Activated CD4-positive, alpha-beta T cell treated with anti-CD3 and anti-CD28 coated beads, Interleukin-2, amount 10 ng/mL, durations not matched to agents 24 days and 14 days (primary cell): ENCODE measurements at places on chromosomes 13 and 19.

- peak; percentile 61 for DNase-seq
- peaks cover 8% of the 10 kb centered on the region for H3K27me3 ChIP-seq
- H3K27ac ChIP-seq: peak overlapping the region; percentile 96
These were observed 2.5 kb downstream of the PDE4A start for GRCh38 chr19:10422846-10423245.

GRCh38 chr19:55258476-55258827, 365 bp downstream of the PPP6R1 start:
- peaks cover 49% of the 10 kb centered on the region for H3K4me1 ChIP-seq
- H3K4me3 ChIP-seq: peak overlapping the region; percentile 89
- peak overlapping the region; percentile 99 for H3K27ac ChIP-seq
- DNase-seq: peak; percentile 85
- peaks cover 41% of the 10 kb centered on the region for H3K36me3 ChIP-seq

GRCh38 chr19:17325881-17326594, 8.6 kb downstream of the ANO8 start:
- H3K4me3 ChIP-seq: no peak overlapping the region
- H3K27ac ChIP-seq: no peak overlapping the region
- no peak for DNase-seq
- H3K27me3 ChIP-seq: peaks cover 9% of the 10 kb centered on the region
- peaks cover 10% of the 10 kb centered on the region for H3K36me3 ChIP-seq

DNA sequence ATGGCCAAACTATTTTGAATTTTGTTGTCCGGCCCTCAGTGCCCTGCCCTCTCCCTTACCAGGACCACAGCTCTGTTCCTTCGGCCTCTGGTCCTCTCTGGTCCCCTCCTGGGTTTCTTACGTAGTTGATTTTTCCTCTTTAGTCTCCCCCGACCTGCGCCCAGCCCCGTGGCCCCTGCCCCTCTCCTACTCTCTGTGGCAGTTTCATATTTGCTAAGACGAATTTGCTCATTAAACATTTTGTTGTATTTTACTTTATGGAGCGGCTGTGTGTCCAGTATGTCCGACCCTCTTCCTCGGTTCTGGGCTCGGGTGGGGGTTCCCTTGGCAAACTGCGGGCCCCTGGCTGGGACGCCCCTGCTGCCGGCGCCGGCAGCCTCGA, 576 bp upstream of the EPN1 start:
- peaks cover 52% of the 10 kb centered on the region for H3K36me3 ChIP-seq
- no peaks in the 10 kb centered on the region for H3K27me3 ChIP-seq
- peaks cover 46% of the 10 kb centered on the region for H3K4me1 ChIP-seq
- peak; percentile 61 for DNase-seq
- H3K27ac ChIP-seq: peak overlapping the region; percentile 62
- H3K4me3 ChIP-seq: peak overlapping the region; percentile 95

DNA sequence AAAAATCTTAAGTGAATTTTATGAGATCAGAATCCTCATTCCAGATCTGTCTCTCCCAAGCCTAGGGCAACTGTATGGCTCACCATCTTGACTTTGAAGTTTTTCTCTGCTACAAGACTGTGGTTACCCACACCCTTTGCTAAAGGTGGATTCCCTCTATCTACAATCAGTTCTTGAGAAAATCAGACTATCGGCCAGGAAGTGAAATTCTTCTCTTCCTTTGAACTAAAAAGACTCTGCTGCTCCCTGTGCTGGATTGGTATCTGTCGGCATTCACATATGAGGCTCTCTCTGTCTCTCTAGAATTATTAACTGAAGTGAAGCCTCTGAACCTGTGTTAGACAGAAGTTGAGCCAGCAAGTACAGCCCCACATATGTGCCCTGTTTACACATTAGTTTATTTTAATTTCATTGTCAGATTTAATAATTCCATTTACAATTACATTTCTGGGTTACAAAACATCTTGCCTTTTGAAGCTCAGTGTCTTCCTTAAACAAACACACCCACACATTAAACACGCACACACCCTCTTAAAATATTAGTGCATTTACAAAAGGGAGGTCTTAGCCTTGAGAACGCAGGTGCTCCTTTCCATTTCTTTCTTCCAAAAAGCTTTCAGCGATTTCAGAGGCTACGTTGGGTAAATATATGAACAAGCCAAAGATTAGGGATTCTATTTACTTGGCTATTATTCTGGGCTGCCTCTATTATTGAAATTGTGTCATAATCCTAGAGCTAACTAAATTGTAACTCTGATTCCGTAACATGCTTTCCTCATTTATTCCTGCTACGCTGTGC, 145.7 kb downstream of the MIPEP start:
- DNase-seq: peak; percentile 81
- H3K4me1 ChIP-seq: peaks cover 19% of the 10 kb centered on the region
- H3K27me3 ChIP-seq: peaks cover 29% of the 10 kb centered on the region
- H3K27ac ChIP-seq: no peak overlapping the region
- no peaks in the 10 kb centered on the region for H3K36me3 ChIP-seq

DNA sequence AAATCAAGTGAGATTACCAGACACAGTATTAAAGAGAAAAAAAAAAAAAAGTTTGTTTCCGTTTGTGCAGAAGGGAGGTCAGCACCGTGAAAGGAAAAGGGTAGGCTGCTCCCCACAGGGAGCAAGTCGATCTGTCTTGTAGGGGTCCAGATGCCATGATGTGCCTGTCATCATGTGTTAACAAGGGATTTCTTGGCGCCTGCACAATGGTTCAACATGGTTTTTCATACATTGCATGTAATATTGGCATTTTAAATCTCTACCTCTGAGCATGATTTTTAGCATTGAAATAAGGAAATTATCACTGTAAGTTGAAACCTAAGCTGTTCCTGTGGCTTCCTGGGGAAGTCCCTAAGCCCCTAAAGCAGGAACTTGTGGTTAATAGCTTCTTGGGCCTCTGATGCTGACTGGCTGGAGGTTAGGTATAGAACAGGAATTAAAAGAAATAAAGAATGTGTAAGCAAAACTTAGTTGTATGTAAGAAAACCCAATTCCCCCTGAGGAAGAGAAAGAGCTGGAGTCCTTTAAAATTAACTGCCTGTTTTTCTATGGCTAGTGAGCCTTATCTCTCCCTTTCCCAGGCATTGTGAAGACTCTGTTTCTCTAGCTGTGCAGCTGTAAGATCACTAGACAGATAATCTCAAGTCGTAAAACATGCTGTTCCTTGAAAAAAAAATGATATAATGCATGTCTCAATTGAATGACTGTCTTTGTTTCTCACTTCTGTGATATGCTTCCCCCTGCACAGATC, 7.4 kb upstream of the FCGBP start:
- peak overlapping the region; percentile 81 for H3K27ac ChIP-seq
- H3K27me3 ChIP-seq: peaks cover 2% of the 10 kb centered on the region
- peak; percentile 87 for DNase-seq
- peaks cover 23% of the 10 kb centered on the region for H3K36me3 ChIP-seq
